ENCODE measurements at places on chromosomes 13 and 19.

DNA sequence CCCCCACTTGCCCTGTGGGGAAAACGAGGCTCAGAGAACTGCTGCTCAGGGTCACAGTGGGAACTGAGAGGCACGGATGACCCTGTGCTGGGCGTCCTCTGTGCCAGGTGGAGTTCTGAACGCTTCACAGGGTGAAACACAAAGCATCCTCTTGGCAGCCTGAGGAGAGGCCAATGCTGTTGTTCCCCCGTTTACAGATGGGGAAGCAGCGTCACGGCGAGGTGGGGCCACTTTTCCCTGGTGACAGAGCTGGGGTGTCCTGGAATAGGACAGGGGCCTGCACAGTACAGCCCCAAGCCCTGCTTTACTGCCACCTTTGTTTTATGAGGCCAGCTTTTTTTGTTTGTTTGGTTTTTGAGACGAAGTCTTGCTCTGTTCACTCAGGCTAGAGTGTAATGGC, 22.1 kb downstream of the DHX34 start:
- DNase-seq = no peak

GRCh38 chr13:33053397-33054066, 37.3 kb downstream of the KL start:
- DNase-seq = no peak

GRCh38 chr19:40549007-40549708, 27.5 kb upstream of the SHKBP1 start:
- DNase-seq = peak; percentile 79

DNA sequence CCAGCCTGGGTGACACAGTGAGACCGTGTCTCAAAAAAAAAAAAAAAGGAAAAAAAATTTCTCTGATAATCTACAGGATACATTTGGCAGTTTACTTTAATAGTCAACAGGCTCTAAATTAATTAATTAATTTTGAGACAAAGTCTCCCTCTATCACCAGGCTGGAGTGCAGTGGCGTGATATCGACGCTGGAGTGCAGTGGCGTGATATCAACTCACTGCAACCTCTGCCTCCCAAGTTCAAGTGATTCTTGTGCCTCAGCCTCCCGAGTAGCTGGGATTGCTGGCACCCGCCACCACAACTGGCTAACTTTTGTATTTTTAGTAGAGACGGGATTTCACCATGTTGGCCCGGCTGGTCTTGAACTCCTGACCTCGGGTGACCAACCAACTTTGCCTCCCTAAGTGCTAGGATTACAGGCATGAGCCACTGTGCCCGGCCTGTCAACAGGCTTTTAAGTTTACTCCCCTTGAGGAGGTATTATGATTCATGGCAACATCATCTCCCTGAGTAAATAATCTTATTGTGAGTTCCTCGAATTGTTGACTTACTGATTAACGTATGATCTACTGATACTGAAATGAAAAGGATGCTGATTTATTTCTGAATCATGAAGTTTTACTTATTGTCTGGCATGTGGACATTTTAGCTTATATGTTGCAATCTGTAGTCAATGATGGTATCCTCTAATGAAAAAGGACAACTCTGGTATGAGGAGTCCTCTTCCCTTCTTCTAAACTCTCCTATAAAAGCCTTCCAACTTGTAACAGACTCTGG, 21.3 kb upstream of the MTRF1 start:
- DNase-seq = no peak

GRCh38 chr19:32789429-32789828, 69.9 kb downstream of the TDRD12 start:
- no peak for DNase-seq

- DNase-seq = no peak
These were observed 42.1 kb upstream of the EBPL start for GRCh38 chr13:49733181-49733951.

DNA sequence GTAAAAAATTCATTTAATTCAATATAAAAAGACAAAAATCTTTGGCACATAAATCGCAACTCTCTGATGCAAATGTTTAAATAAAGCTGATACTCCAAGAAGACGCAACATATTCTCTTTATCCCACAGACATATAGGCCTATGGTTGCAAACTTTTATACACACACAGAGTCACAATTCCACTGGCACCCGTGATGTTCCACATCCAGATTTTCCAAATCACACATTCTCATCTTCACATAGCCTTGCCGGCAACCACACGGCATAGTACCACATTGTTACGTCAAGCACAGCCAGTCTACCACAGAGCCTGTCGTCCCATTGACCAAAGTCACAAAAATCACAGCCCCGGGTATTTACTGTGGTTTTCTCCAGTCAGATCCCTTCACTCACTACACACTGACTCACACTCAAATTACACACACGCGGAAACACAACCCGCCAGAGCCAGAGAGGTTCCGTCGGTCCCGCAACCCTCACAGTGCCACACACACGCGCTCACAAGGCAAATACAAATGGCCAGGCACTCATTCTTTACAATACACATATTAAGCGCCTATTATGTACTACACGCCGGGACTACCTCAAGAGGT, 546 bp upstream of the ZNF546 start:
- DNase-seq = peak; percentile 58

DNA sequence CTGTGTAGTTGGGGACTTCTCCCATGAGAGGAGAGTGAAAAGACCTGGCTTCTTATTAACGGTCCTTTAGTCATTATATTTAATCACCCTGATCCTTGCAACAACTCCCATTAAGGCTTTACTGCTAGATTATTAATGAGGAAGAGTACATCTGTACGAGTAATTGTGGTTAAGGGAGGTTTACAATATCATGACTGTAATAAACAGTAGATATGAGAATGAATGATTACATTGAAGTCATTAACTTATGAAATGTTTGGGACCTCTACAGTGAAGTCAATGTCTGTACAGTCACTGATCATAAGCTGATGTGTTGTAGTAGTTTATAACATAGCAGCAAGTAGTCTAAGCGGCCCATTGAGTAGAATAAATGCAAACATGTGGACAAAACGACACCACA, 24.7 kb downstream of the FGF9 start:
- DNase-seq = no peak

DNA sequence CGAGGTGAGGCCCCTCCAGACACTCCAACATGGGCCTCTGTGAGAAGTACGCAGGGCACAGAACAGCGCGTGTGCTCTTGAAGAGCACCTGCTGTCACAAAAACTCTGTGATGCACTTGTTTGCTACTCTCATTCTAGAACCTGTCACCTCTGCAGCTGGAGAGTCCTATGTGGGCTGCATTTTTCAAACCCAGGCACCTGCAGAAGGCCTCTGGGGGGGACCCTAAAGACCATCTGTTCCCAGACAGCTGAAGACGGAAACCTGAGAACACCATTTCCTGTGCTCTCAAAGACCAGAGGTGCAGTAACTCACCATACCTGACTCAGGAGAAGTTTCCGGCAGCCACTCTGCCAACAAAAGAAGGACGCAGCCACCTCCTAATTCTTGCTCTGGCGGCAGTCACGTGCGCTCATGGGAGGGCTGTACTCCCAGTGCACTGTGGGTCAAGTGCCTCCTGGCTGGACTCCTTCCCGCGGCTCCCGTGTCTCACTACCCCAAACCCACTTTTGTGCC, 28.1 kb downstream of the RANBP3 start:
- DNase-seq = no peak

DNA sequence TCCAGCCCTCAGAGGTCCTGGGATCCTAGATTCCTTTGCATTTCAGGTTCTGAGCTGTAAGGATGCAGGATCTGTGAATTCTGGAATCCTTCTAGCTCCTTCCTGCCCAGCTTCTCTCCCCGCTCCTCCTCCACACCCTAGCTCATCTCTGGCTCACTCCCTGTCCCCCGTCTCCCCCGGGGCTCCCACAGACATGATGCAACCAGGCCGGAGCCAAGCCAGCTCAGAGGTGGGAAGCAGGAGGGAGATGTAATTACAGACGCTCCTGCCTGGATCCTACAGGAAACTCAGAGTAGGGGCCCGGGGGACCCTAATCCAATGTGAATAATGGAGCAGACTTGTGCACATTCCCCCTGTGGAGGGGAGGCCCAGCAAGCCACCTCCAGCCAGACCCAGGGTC, 4.5 kb downstream of the GNG8 start:
- no peak for DNase-seq

- no peak for DNase-seq
These were observed 22.1 kb downstream of the MYO9B start for GRCh38 chr19:17097593-17098126.

DNA sequence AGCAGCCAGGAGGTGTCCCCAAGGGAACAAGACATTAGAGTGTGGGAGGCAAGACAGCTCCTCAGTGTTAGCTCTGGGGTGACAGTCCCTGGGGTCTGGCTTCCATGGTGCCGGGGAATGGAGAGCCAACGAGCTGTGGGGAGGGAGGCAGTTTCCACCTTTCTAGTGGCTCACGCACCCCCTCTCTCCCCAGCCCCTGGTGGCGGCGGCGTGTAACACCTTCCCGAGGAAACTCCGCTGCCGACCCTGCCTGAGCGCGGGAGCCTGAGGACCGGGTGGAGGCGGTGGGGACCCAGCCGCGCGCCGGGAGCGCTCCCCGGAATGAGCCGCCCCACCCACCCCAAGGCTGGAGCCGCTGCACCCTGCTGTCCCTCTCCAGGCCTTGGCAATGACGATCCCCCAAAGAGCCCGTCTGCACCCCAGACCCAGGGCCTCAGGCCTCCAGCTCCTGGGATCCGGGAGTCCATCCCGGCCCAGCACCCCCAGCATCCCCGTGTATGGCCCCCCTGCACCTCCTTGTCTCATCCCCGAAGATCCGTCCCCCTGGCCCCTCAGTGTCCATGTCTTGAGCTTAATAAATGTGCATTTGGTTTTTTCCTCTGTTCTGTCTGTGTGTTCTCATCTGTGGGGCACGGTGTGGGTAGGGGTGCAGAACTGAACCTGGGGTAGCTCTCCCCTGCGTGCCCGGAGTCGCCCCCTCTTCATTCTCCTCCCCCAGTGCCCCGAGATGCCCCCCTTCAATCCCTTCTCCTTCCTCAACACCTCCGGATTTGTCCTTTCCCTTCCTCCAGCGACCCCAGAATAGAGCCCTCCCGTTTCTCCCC, 622 bp upstream of the FXYD5 start:
- DNase-seq = no peak

GRCh38 chr13:99892196-99892613, 79.4 kb downstream of the ZIC5 start:
- no peak for DNase-seq

- no peak for DNase-seq
These were observed 12.0 kb downstream of the HMGB1 start for GRCh38 chr13:30453727-30454126.

- DNase-seq = no peak
These were observed 45.2 kb upstream of the URI1 start for GRCh38 chr19:29896802-29897201.

GRCh38 chr13:44053208-44053607, 173.5 kb downstream of the LACC1 start:
- DNase-seq = no peak

GRCh38 chr13:73058432-73058735, 421 bp upstream of the KLF5 start:
- DNase-seq = no peak

DNA sequence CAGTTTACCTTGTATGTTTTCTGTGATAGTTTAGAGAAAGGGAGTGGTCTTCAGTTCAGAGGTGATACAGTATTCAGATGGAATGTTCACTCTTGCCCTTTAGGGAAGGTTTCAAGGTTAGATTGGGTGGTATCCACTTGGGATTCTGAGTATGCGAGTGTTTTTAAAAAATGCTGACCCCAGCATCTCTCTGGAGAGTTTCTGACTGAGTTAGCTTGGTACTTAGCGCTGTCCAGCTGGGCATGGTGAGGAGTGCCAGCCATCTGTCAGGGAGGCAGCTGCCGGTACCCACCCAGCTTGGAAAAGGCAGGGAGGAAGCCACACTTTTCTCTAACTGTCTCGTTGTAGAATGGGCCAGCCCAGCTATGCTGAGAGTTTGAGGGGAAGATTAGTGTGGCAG, 63.3 kb downstream of the ARHGEF7 start:
- DNase-seq = no peak

GRCh38 chr13:111912991-111913760, 153.8 kb upstream of the SOX1 start:
- DNase-seq = no peak

GRCh38 chr13:22801402-22802003, 379.3 kb upstream of the SGCG start:
- no peak for DNase-seq

- no peak for DNase-seq
These were observed 245.2 kb downstream of the DLEU7 start for GRCh38 chr13:50598338-50598737.

DNA sequence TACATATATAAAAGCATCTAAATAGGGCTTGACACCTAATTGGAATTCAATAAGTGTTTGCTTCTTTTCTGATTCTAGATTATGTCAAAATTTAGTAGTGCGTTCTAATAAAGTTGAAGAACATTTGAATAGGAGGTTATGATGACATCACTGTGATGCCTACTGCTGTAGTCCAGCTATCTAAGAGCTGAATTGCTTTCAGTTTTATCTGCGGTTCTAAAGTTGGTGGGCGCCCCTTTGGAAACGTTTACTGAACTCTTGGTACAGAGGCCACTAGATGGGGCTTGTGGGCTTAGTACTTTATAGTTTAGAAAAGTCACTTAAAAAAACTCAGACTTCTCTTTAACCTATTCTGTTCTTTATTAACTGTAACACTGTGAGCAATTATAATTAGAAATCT, 776.9 kb downstream of the GPC5 start:
- peak; percentile 63 for DNase-seq

- peak; percentile 26 for DNase-seq
These were observed 146.7 kb upstream of the FNDC3A start for GRCh38 chr13:48828962-48829411.

DNA sequence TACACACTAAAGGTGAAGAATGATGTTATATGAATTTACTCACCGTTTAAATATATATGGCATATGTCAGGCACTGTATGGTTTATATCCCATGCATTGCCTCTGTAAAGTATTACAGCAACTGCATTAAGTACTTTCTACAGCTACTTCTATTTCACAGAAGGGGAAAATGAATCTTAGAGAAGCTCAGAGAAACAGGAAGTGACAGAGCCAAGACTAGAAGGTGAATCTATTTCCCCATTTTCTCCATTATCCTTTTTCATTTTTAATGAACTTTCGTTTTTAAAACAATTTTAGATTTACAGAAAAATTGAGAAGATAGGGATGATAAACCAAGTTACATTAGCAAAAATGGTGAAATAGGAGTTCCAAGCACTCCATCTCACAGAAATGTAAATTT, 863.3 kb downstream of the UQCRFS1 start:
- no peak for DNase-seq

DNA sequence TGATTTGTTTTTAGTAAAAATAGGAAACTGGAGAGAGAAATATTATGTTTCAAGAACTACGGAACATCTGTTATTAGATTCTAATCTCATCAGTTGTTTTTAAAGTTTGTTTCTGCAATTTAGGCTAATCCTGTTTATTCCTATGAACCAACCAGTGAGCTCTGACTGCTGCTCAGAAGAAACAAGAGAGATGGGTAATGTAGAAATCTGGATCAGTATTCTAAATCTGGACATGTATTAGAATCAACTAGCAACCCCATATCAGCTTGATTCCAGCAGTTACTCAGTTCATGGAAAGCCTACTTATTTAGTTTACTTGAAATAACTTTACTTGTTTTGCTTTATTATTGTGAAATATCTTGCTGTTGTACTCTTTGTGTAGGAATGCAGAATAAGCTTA, 115.2 kb downstream of the TNFRSF19 start:
- DNase-seq = no peak

GRCh38 chr19:35045667-35046300, 4.3 kb downstream of the HPN start:
- peak; percentile 17 for DNase-seq

- no peak for DNase-seq
These were observed 46.0 kb downstream of the C13orf46 start for GRCh38 chr13:113927661-113928581.

- DNase-seq = no peak
These were observed 102.3 kb downstream of the STOML3 start for GRCh38 chr13:38888309-38888708.
